Activated naive CD8-positive, alpha-beta T cell treated with anti-CD3 and anti-CD28 coated beads, Interleukin-2, amount 10 ng/mL, durations not matched to agents 7 days and 5 days (primary cell): ENCODE measurements at places on chromosomes 6 and 20. TPM values are rescaled to one million over a fixed set of nuclear protein-coding genes. Genes with fewer than 3 reads are reported as not detected.

- peak; percentile 75 for DNase-seq
- peaks cover 1% of the 10 kb centered on the region for H3K36me3 ChIP-seq
- peak overlapping the region; percentile 60 for H3K4me3 ChIP-seq
- H3K27me3 ChIP-seq = peaks cover 38% of the 10 kb centered on the region
- peaks cover 16% of the 10 kb centered on the region for H3K4me1 ChIP-seq
Observed at GRCh38 chr6:44002593-44003344, 124.5 kb downstream of the MRPL14 start.

- no peak overlapping the region for H3K4me3 ChIP-seq
- no peaks in the 10 kb centered on the region for H3K36me3 ChIP-seq
- DNase-seq = no peak
- H3K27ac ChIP-seq = no peak overlapping the region
- peaks cover 6% of the 10 kb centered on the region for H3K27me3 ChIP-seq
Observed at GRCh38 chr6:138038142-138038870, 68.9 kb downstream of the PERP start.

- no peaks in the 10 kb centered on the region for H3K27me3 ChIP-seq
- H3K27ac ChIP-seq = no peak overlapping the region
- no peak overlapping the region for H3K4me3 ChIP-seq
- H3K4me1 ChIP-seq = no peaks in the 10 kb centered on the region
- H3K36me3 ChIP-seq = no peaks in the 10 kb centered on the region
Observed at GRCh38 chr6:31851485-31851832, 11.2 kb downstream of the NEU1 start.

- H3K36me3 ChIP-seq = no peaks in the 10 kb centered on the region
- no peak overlapping the region for H3K27ac ChIP-seq
- no peak overlapping the region for H3K4me3 ChIP-seq
Observed at GRCh38 chr20:63848003-63848911, 13.0 kb upstream of the ABHD16B start.

Gene TMX4
- 42.6 TPM for total RNA-seq

DNA sequence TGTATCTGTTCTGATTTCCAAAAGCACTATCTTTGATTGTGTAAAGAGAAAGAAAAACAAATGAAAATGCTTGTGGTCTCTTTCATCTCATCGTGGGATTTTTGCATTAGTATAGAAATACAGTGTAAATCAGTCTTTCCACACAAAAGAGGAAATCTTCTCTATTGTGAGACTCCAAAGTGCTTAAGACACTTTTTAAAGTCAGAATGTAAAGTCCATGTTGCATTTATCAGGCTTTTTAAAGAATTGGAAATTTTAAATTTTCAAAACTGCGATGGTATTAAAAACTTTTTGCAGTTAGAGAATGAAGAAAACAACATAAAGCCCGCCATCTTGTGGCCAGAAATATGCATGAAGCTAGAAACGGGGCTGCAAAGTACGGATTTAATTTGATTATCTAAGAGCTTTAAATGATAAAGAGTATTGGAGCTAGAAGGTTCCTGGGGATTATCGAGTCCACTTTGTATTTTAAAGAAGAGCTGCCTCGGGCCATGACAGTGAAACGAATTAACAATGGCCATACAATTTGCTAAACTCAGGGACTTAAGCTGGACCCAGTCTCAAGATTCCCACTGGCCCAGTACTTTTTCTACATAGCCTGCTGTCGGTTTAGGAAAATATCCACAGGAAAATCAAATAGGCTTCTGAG, 339.6 kb downstream of the ARHGAP18 start:
- DNase-seq = no peak
- H3K27ac ChIP-seq = no peak overlapping the region
- H3K4me3 ChIP-seq = peak overlapping the region; percentile 12
- H3K4me1 ChIP-seq = peaks cover 14% of the 10 kb centered on the region

- no peak overlapping the region for H3K27ac ChIP-seq
- H3K4me1 ChIP-seq = no peaks in the 10 kb centered on the region
- no peaks in the 10 kb centered on the region for H3K36me3 ChIP-seq
- peaks cover 4% of the 10 kb centered on the region for H3K27me3 ChIP-seq
Observed at GRCh38 chr6:132017942-132018341, 66.8 kb upstream of the CCN2 start.
